ENCODE measurements at places on chromosomes 7 and 10. TPM values are rescaled to one million over a fixed set of nuclear protein-coding genes. Genes with fewer than 3 reads are reported as not detected.

The PLCE1 gene
- total RNA-seq = 3.3 TPM

The FFAR4 gene
- not detected for total RNA-seq

The CDHR3 gene
- total RNA-seq = 5.4 TPM

The IFIT1B gene
- total RNA-seq = under 0.01 TPM

The ACSM6 gene
- total RNA-seq = not detected

The TMEM229A gene
- total RNA-seq = not detected

The LRRN3 gene
- total RNA-seq = 1.4 TPM

The SCART1 gene
- 3.7 TPM for total RNA-seq

The CLCN1 gene
- not detected for total RNA-seq

The IDI2 gene
- total RNA-seq = not detected

The ZP3 gene
- total RNA-seq = 1.9 TPM

The OR2A5 gene
- total RNA-seq = not detected

The GNGT1 gene
- not detected for total RNA-seq

The UNCX gene
- total RNA-seq = not detected

The NAT16 gene
- not detected for total RNA-seq

The COL26A1 gene
- total RNA-seq = not detected

The LRIT2 gene
- not detected for total RNA-seq

The ATOH7 gene
- not detected for total RNA-seq

The C10orf62 gene
- total RNA-seq = not detected

The CRYGN gene
- 0.47 TPM for total RNA-seq

The PDGFA gene
- 5.0 TPM for total RNA-seq

The PWWP2B gene
- 9.6 TPM for total RNA-seq
